NCI-H69 (cell line): ENCODE measurements at places on chromosomes 5 and 9.

- DNase-seq = no peak
Observed at GRCh38 chr5:89826938-89827337, 582.6 kb downstream of the CETN3 start.

GRCh38 chr9:35740243-35740642, 7.8 kb downstream of the CREB3 start:
- DNase-seq = no peak

DNA sequence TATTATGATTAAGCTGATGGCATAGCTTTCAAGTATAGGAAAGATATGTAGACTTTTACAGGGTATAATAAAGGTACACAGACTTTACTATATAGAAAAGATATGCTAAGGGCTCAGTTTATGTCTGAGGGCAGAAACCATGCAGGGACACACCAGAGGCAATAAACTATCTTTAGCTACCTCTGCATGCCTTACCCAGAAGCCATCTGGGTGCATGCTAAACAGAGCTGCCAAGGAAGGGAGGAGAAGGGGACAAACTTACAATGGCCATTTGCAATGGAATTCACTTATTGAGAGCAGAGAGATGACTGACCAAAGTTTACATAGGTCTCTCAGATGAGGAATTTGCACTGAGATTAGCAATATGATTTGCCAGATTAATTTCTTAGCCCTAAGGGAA, 143.1 kb upstream of the NR4A3 start:
- no peak for DNase-seq

GRCh38 chr9:32497921-32498320, 28.1 kb downstream of the RIGI start:
- DNase-seq = no peak

- peak; percentile 44 for DNase-seq
Observed at GRCh38 chr5:174625591-174626350, 98.6 kb upstream of the MSX2 start.

DNA sequence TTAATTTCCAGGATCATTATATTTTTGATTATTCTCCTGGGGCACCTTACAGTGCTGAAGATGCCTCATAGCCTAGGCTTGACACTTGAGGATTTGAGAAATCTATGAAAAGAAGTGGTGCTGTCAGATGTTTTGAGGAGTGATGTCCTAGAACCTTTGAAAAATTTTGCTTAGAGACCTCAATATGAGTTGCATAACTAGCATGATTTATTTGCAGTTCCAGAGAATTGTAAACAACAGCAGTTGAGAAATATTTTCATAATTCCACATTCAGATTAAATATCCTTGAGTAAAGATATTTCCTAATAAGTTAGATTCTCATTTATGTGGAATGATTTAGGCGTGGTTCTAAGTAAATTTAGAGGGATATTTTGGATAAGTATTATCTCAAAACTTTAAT, 225.8 kb downstream of the ADAMTSL1 start:
- DNase-seq = no peak

GRCh38 chr9:78557540-78557939, 260.6 kb downstream of the PSAT1 start:
- no peak for DNase-seq

- no peak for DNase-seq
Observed at GRCh38 chr5:32051796-32052195, 122.3 kb downstream of the GOLPH3 start.

GRCh38 chr5:42994246-42994554, 45.9 kb downstream of the ANXA2R start:
- DNase-seq = no peak
